ENCODE measurements at places on chromosomes 5 and 9.

- no peak for DNase-seq
These were observed 49.8 kb downstream of the PRRC1 start for GRCh38 chr5:127567026-127567768.

- DNase-seq, result no peak
These were observed 949 bp upstream of the IFNK start for GRCh38 chr9:27523141-27523540.

DNA sequence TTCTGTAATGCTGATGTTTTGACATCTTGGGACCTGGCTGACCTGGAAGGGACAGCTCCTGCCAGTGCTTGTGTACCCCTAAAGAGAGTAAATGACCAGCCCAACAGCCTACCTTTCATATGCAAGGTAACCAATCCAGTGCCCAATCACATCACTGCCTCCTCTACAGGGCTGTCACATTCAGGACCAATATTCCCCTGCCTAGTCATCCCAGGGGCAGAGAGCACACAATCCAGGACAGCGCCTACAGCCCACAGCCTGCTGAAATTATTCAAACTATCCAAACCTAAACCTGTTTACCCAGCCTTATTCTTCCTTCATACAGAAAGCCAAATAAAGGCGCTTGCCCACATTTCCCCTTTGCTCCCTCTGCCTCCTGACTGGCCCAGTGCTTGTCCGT, 284.1 kb downstream of the CTNND2 start:
- DNase-seq, result no peak

DNA sequence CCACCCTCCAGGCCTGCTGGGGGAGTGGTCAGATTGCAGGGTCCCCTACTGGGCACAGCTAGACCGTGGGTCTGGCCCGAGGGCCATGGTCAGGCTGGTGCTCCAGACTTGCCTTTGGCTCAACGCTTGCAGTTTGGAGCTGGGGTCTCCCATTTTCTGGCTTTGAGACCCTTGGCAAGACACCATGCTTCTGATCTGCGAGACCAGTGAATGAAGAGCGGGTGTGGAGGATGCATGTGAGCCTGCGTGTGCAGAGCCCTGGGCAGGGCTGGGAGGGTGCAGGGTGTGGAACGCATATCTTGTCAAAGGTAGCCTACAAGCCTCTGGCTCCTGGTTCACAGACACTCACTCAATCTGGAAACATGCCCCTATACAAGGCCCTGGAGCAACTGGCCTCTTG, 6.1 kb upstream of the MRNIP start:
- DNase-seq, result no peak

Measured in tibial artery (tissue), 4 donors.